ENCODE measurements at places on chromosomes 2 and 18. TPM values are rescaled to one million over a fixed set of nuclear protein-coding genes. Genes with fewer than 3 reads are reported as not detected.

Gene FAM161A
- total RNA-seq: 2.2 TPM

Gene FBXO15
- not detected for total RNA-seq

- no peak for DNase-seq
Measured at GRCh38 chr2:229412686-229413085, 141.6 kb upstream of the PID1 start.

GRCh38 chr2:67851016-67851415, 211.8 kb downstream of the C1D start:
- no peak for DNase-seq

GRCh38 chr2:144479138-144479537, 40.8 kb downstream of the ZEB2 start:
- DNase-seq: no peak

Gene CYP26B1
- total RNA-seq: not detected

Gene SLC9A4
- total RNA-seq: not detected

GRCh38 chr2:200670313-200670712, 84.5 kb downstream of the AOX1 start:
- no peak for DNase-seq

DNA sequence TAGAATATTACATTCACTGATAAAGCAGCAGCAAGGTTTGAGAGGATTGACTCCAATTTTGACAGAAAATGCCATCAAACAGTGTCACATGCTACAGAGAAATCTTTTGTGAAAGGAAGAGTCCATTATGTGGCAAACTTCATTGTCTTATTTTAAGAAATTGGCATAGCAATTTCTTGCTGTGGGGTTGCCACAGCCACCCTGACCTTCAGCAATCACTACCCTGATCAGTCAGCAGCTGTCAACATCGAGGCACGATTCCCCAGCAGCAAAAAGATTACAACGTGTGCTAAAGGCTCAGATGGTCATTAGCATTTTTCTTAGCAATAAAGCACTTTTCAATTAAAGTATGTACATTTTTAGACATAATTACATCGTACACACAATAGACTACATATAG, 74.7 kb downstream of the PRKCE start:
- DNase-seq: no peak

- no peak for DNase-seq
Measured at GRCh38 chr18:26473672-26474071, 74.7 kb downstream of the KCTD1 start.

- DNase-seq: no peak
Measured at GRCh38 chr2:221025398-221025797, 546.7 kb downstream of the EPHA4 start.

Gene LRATD1
- not detected for total RNA-seq

- no peak for DNase-seq
Measured at GRCh38 chr18:515156-515815, 14.8 kb upstream of the COLEC12 start.

DNA sequence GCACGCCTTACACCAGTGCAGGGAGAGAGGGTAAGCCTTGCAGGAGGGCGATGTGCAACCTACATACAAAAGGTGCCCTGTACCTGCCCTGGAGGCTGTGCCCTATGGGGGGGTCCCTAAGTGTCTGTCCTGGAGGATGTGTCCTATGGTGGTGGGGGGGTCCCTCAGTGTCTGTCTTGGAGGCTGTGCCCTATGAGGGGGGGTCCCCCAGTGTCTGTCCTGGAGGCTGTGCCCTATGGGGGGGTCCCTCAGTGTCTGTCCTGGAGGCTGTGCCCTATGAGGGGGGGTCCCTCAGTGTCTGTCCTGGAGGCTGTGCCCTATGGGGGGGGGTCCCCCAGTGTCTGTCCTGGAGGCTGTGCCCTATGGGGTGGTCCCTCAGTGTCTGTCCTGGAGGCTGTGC, 216.6 kb downstream of the HDAC4 start:
- no peak for DNase-seq

Gene CTLA4
- 459 TPM for total RNA-seq

DNA sequence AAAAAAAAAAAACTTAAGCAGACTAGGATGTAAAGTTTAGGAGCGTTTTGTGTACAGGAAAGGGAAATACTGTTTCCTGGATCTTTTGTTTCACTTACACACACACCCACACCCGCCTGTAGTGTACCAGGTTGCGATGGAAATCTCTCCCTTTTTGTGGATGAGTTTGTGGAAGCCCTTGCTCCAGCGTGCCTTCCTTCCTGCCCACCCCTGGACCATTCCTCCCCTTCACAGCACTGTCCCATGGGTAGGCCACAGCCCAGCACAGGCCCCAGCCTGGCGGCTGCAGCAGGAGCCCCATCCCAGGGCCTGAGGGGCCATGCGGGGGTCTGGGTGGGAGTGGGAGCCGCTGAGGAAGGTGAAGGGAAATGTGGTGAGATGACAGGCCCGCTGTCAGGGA, 15.1 kb downstream of the MALL start:
- DNase-seq: no peak

Gene GCA
- 12.1 TPM for total RNA-seq

GRCh38 chr2:33221046-33221784, 255.2 kb upstream of the RASGRP3 start:
- no peak for DNase-seq

Gene MTHFD2
- 48.1 TPM for total RNA-seq

GRCh38 chr2:138193416-138194213, 229.3 kb downstream of the HNMT start:
- DNase-seq: no peak

DNA sequence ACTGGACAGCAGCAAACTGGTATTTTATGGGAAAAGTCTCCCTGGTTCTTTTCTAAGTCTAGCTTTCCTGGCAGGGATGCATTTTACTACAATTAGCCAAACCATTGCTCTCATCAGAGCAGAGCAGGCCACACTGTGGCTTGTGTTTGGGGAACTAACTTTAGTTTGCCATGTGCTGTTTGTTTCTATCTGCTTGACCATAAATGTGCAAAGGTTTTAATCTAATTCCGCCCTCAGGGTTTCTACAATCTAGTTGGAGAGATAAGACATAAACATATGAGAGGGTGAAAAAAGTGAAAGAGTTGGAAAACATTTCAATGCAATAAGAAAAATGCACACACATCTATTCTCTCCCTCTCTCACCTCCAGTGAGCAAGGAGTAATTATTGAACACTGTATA, 86.9 kb upstream of the MAPK4 start:
- DNase-seq: no peak

- no peak for DNase-seq
Measured at GRCh38 chr2:26848336-26849055, 564 bp downstream of the DPYSL5 start.

- DNase-seq: no peak
Measured at GRCh38 chr18:61199171-61199848, 133.9 kb upstream of the CDH20 start.

- DNase-seq: no peak
Measured at GRCh38 chr2:94622113-94622618, 249.1 kb upstream of the TEKT4 start.

Gene PLEKHH2
- total RNA-seq: 1.2 TPM

Gene SP5
- not detected for total RNA-seq

Gene PTPRM
- 3.6 TPM for total RNA-seq

Gene UGT1A9
- not detected for total RNA-seq

DNA sequence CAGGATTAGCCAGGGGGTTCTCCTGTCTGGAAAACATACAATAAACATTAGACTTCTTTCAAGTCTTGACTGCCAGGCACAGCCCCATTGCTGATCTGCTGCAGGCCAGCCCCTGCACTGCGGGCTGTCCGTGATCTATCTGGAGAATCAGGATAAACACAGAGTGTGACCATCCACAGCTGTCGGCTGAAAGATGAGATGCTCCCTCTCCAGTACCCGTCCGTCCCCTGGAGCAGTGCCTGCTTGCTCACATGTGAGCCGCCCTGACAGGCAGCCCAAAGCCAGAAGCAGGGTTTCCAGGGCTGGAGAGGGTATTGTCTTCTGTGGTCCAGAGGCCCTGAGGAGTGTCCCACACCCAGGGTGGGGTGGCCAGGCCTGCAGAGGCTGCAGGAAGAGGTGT, 46.1 kb upstream of the FOSL2 start:
- no peak for DNase-seq

- DNase-seq: no peak
Measured at GRCh38 chr2:176789751-176790150, 422.8 kb upstream of the HNRNPA3 start.

Gene UNC50
- 17.8 TPM for total RNA-seq

GRCh38 chr2:212034841-212035585, 503.6 kb downstream of the ERBB4 start:
- DNase-seq: no peak

Gene C1D
- 22.8 TPM for total RNA-seq

- no peak for DNase-seq
Measured at GRCh38 chr18:24031916-24032315, 17.4 kb downstream of the TTC39C start.

Gene MOGAT1
- not detected for total RNA-seq

DNA sequence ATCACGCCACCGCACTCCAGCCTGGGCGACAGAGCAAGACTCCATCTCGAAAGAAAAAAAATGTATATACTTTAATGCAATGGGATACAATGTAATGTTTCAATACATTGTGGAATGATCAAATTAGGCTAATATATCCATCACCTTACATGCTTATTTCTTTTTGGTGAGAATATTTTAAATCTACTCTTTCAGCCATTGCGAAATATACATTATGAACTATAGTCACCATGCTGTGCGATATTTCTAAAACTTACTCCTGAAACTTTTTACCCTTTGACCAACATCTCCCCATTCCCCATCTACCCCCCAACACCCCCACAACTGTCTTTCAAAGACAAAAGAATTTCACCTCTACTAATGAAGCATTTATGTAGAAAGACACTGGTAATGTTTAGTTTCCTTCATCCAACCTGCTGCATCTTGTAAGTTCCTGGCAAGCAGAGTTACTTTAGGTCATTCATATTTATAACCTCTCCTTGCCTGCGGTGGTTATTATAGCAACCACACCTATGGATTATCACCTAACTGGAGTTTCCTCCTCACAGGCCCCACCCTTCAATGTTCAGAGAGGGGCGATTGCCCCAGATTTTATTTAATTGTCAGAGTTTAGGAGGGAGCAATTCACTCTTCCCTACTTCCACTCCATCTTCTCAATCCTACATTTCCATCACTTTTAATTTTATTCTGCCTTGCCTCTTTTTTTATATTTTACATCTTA, 1.2 kb upstream of the ME2 start:
- DNase-seq: no peak

DNA sequence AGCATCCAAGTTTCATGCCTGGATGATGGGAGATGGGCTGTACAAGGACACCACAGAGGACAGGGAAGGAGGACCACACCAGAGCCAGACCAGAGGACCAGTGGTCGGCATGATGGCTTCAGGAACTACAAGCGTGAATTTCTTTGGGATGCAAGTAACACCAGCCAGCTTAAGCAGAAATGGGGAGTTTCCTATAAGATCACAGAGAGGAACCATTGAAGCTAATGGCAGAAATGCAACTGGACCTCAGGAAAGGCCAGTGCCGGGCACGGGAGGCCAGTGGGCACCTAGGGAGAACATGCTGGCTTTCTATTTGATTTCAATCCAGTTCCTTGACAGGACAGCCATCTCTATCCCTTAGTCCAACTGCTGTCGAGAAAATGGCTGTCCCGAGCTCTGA, 145.4 kb downstream of the SH3BP4 start:
- DNase-seq: no peak

Gene MFSD6
- 67.1 TPM for total RNA-seq

All from CD4-positive, CD25-positive, alpha-beta regulatory T cell (primary cell).